Foreskin fibroblast (primary cell): ENCODE measurements at places on chromosomes 12 and 14.

DNA sequence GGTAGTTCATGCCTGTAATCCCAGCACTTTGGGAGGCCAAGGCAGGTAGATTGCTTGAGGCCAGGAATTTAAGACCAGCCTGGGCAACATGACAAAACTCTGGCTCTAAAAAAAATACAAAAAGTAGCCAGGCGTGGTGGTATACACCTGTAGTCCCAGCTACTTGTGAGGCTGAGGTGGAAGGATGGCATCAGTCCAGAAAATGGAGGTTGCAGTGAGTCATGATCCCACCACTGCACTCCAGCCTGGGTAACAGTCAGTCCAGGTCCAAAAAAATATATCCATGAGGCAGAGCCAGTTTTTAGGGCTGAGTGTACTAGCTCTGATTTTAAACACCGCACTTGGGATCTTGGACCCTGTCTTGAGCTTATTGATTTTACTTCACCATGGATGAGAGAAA is 30.6 kb upstream of the FICD start:
- DNase-seq: no peak

DNA sequence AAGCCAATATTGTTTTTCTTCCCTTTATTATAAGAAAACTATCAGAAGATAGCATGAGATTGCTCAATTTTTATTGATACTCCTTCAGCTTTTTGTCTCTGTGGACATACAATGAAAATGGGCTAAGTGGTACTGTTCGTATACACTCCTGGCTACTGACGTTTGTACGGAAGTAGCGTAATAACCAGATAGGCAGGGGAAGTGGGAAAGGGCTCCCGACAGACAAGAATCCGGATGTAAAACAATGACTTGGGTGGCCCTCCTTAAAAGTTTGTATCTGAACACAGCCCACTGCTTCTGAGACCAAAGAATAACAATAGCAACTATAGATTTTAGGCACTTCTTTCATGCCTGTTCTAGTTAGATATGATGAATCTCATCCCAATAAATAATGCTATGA is 99.6 kb downstream of the RPS6KA5 start:
- DNase-seq: no peak

GRCh38 chr12:24066865-24067264 is 117.4 kb upstream of the SOX5 start:
- DNase-seq: peak; percentile 1

GRCh38 chr14:78758333-78758732 is 588.2 kb downstream of the NRXN3 start:
- no peak for DNase-seq

DNA sequence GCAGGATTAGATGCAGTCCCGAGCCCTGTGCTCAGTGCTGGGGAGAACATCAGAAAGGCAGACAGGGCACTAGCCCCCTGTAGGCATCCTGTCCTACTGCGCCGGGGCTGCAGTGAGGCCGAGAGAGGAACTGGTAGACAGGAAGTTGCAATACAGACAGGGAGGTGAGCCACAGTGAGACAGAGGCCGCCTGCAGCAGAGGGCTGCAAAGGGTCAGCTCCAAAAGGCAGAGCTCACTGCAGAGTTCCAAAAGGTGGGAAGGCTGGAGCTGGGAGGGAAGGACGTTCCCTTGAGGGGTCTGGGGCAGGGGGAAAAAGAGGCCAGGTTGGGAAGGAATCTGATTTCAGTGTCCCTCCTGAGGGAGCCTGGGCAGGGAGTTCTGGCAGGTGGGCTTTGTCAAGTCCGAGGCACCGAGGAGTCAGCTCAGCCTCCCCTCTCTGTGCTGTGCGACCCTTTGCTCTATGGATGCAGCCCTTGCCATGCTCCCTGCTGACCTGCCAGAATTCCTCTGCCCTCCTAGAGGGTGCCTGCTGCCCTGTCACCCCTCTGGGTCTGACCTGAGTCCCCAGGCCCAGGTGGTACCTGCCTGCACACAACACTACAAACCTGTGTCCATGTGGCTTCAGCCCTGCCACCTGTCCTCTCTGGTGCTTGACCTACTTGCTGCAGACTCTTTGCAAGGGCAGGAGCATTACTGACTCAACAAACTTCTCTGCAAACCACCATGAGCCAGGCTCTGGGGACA is 63.5 kb downstream of the PRMT8 start:
- DNase-seq: no peak

GRCh38 chr14:63747846-63748245 is 20.0 kb upstream of the SGPP1 start:
- DNase-seq: no peak

- DNase-seq: no peak
Observed at GRCh38 chr12:98388126-98388525, 127.3 kb upstream of the TMPO start.

GRCh38 chr12:10501030-10501429 is 4.7 kb upstream of the EIF2S3B start:
- no peak for DNase-seq

- no peak for DNase-seq
Observed at GRCh38 chr14:91306547-91306946, 62.0 kb upstream of the GPR68 start.

DNA sequence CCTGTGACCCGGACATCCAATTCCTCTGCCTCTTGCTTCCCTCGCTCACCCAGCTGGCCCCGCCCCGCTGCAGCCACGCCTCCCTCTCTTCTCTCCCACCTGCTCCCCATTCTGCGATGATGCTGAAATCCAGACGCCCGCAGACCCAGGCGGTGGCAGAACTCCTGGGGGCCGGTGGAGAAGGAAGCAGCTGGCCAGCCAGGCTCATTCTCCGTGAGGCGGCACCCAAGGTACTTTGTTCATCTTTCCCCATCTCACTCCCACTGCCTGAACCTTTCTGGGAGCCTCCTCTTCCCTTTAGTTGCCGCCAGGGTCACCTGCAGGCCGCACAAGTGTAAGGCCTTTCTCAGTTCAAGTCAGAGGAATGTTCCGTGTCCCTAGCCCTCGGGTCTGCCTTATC is 35.7 kb downstream of the FOXN4 start:
- no peak for DNase-seq

- no peak for DNase-seq
Observed at GRCh38 chr12:91853350-91854127, 292.1 kb downstream of the BTG1 start.

GRCh38 chr12:124082687-124083086 is 109.7 kb downstream of the ZNF664 start:
- no peak for DNase-seq

DNA sequence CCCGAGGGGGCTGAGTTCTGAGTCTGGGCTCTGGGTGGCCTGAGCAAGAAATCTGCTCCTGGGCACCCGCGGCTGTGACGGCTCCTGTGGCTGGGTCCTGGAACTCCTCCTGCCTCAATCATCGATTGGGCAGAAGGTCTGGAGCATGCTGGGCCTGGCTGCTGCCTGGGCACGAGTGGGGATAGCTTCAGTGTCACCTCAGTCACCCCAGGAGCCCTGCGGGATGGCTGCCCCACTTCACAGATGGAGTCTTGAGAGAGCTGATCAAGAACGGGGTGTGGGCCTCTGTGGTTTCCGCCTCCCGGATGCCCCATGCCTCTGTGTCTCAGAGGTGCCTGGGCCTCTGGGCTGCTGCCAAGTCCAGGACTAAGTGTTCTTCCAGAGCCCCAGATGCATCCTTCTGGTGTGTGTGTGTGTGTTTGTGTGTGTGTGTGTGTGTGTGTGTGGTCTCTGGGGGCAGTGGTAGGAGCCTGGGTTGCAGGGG is 185.6 kb upstream of the C14orf180 start:
- no peak for DNase-seq

DNA sequence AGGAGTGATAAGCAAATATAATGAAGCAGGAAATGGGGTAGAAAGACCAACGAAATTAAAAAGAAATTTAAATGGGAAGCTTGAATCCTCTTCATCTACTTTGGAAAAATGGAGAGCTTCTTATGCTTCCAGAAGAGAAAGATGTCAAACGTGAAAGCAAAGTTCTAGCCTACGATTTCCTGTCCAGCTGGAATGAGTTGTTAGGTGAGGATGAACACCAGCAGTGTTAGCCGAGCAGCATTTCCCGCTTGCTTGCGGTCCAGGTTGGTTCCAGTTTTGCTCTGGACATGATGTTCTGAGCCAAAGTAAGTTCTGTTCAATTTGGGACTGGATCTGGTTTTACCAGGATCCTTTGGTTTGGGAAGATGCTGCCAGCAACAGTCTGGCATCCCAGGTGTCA is 78.9 kb downstream of the DACT1 start:
- DNase-seq: no peak

GRCh38 chr12:65962921-65963861 is 138.9 kb downstream of the HMGA2 start:
- no peak for DNase-seq

GRCh38 chr12:95838125-95838524 is 20.6 kb upstream of the SNRPF start:
- peak; percentile 98 for DNase-seq

DNA sequence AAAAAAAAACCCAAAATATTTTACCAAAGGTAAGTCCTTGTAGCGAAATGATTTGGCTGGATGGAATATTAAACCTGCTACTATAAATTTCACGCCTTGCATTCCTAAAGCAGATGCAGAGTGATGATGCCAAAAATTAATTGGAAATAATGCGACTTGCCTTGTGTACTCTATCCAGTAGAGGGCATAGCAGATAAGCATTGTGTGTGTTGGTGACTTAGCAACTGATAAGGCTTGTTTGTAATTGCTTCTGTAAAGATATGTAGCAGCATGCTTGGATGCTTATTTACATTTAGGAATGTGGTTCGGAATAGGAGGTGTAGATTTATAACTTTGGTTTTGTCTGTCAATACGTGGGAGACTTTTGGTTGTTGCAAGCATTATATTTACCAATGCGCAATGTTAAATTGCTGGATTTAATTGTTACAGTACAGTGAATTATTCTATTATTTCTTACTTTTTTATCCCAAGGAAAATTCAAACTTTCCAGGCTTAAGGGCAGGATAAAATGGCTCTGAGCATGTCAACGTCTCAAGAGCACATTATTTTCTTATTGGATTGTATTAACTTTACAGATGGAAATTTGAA is 80.5 kb downstream of the TMEM260 start:
- DNase-seq: peak; percentile 64

DNA sequence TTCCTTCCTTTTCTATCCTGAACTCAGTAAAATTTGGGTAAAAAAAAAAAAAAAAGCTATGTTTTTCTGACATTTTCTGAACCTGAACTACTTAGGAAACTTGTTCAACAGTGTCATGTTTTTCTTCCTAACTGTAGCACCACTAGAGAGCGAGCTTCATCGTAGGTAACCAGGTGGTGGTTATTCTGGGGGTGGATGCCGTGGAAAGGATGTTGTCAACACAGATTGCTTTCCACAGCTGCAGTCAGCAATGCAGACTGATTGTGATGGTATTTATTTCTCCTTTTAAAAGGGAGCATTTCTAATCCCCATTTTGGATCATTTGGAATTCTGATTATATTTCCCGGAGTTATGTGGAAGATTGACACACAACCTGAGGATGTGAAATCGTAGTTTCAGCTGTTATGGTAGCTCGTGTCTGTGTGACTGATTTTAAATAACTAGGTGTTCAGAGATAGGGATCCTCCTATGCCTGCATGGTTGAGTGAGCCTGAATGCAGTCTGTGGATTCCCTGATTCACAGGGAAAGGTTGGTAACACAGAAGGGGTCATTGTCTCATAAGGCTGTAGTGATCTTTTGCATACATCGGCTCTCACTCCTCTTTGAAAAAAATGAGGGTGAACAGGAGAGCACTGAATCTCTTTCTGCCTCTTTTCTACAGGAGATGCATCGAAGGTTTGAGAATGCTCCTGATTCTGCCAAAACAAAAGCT is 113.2 kb downstream of the ERC1 start:
- DNase-seq: no peak

GRCh38 chr12:16096273-16096849 is 181.1 kb downstream of the SLC15A5 start:
- no peak for DNase-seq

- DNase-seq: no peak
Observed at GRCh38 chr12:123446333-123446713, 9.8 kb upstream of the RILPL2 start.

- DNase-seq: no peak
Observed at GRCh38 chr14:105493921-105494605, 3.0 kb downstream of the TEDC1 start.

DNA sequence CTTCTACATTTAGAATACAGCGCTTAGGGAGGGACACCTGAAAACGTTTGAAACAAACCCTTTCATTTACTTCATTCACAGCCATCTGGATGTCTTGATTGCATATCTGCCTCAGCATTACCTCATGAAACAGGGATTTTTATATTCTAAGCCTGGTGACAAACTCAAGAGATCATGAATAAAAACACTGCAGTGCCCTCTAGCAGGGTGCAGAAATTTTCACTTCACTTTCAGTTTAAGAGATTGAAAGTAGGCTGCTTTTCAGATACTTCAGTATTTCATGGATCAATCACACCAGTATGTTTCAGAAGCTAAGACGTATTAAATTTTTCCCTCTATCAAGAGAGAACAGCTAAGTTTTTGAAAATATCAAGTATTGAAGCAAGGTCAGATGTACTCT is 467.8 kb downstream of the MDGA2 start:
- no peak for DNase-seq

DNA sequence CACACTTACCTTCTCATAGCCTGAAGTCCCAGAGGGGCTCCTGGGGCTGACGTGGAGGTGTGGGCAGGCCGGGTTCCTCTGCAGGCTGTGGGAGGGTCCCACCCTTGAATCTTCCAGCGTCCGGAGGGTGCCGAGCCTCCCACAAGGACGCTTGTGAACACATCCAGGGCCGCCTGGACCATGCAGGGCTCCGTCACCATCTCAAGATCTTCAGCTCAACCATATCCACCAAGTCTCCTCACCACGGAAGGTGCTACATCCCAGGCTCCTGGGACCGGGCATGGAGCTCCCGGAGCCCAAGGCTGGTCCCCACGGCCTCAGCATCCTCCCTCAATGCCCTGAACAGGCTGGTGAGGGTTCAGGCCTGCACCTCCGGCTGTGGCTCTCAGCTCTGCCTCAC is 10.7 kb upstream of the FBRSL1 start:
- DNase-seq: no peak

DNA sequence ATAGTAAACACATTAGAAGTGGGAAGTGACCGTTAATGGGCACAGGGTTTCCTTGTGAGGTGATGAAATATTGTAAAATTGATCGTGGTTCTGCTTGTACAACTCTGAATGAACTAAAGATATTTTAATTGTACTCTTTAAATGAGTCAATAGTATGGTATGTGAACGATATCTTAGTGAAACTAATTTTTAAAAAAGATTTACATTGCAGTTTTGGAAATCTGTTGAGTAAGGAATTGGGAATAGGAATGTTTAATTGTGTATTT is 1.7 kb downstream of the ZNF410 start:
- peak; percentile 28 for DNase-seq

DNA sequence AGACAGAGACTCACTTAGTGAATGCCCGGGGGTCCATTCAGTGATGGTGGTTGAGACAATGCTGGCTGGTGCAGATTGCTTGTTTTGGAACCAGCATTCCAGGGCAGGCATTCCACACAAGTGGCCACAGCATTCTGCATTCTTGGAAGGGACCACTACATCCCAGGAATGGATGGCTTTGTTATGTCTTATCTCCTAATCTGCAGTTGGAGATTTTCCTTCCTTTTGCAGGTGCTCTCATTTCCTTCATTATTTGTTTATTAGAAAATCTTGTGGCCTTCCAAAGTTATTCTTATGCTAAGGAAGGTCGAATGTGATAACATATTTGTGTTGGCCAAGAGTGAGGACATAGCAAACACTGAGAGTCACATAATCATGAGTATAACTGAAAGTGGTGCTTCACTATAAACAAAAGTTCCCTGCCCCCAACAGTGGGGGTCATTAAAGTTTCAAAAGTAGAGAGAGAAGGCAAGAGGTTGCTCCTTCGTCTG is 66.0 kb downstream of the BMP4 start:
- DNase-seq: peak; percentile 52

GRCh38 chr12:77294016-77294415 is 228.6 kb upstream of the E2F7 start:
- no peak for DNase-seq
